Adrenal gland (tissue), 19 donors: ENCODE measurements at places on chromosomes 16 and 17.

DNA sequence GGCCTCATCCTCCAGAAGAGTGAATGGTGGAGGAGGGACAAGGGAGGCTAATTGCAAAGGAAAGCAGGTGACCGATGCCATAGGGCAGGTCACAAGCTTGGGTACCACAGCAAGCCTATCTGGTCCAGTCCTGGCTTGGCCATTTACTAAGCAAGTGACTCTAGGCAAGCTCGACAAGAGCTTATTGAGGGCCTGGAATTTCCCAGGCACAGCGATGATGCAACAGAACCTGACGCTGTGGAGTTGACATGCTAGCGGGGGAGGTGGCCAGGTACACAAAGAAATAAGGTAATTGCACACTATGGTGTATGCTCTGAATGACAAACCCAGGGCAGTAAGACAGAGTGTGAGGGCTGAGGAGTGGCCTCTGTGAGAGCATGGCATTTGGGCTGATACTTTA lies 98.5 kb downstream of the PGS1 start:
- DNase-seq = no peak

GRCh38 chr16:83933885-83934683 lies 19.0 kb upstream of the OSGIN1 start:
- no peak for DNase-seq

DNA sequence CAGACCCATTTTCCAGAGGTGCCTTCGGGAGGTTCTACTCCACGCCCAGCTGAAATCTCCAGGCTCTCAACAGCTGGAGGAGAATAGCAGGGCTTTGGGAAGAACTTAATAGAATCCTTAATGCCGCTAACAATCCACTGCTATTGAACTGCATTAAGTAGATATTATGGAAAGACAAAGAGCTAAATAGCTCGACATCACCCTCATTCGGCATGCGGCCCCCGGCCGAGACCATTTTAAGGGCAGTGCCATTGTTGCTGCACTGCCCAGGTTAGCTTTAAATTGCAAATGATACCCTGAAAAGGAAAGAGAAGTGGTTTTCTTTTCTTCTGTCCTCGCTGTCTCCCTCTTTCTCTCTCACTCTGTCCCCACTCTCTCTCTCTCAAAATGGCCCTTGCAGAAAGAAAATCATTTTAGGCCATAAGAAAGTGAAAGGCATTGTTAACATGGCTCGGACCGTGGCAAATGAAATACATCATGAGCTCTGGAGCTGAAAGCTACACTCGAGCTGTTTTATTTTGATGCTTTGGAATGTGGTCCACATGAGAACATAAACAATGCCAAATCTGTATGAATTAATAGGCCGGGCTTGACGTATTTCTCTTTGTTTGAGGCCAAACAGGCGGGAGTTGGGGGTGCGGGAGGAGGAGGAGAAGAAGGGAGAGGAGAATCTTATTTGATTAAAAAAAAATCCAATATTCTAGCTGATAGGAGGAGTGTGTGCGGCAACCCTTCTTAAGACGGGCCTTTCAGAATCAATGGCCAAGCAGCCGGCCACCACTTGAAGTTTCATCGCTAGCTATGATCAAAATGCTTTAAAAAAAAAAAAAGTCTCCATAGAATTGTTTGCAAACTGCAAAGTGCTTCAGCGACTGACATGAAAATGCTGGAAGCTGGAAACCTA lies 298.8 kb upstream of the IRX3 start:
- no peak for DNase-seq

GRCh38 chr17:80011989-80012555 lies 23.6 kb downstream of the TBC1D16 start:
- no peak for DNase-seq

DNA sequence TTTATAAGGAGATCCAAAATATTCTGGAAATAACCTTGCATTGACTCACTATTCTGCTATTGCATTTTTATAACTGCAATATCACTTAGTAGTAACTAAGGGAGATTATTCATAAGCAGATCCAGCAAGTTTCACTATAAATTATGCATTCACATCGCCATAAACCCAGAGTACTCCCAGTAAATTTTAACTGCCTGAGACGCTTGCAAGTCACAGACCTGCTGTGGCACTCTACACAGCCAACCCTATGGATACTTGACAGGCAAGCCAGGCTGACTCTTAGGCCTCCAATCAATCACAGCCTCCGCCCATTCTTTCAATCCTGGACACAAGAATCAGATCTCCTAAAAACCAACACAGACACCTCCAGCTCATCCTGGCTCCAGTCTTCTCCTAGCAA lies 28.2 kb downstream of the USP31 start:
- no peak for DNase-seq

- no peak for DNase-seq
Observed at GRCh38 chr17:65181237-65182061, 44.3 kb downstream of the RGS9 start.

DNA sequence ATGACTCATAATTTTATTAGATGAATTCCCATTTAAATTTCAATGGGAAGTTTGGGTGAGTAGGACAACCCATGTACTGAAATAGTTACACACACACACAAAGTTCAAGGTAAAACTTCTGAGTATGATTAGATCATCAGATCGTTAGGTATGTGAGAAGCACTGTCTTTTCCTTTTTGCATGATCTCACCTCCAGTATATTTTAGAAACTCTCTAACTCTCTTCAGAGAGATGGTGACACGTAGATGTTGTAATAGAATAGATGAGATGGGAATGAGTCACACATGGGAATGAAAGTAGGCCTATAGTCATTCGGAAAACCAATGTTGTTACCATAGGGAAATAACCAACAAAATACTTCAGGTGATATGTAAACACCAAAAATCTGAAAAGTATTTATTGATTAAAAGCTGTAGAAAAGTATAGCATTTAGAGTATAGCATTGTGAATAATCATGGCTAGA lies 22.2 kb downstream of the KRT23 start:
- DNase-seq = no peak

DNA sequence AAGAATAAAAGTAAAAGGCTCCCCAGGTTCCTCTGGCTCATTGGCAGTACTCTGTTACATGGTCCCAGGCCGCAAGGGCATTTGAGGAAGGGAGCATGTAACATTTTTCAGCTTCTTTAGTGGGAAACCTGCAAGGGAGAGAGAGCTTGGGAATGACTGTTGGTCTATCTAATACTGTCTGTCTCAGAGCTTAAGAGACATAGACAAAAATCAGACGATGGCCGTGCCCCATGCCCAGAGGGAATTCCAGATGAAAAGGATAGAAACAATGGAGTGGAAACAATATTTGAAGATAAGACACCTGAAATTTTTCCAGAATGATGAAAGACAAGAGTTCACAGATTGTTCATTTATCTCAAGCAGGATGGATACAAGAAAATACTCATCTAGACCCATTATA lies 48.1 kb upstream of the ADORA2B start:
- no peak for DNase-seq

- DNase-seq = no peak
Observed at GRCh38 chr16:2005646-2006045, 4.0 kb downstream of the ZNF598 start.
